Right lung (tissue), 10 donors: ENCODE measurements at places on chromosomes 5 and 9. TPM values are rescaled to one million over a fixed set of nuclear protein-coding genes. Genes with fewer than 3 reads are reported as not detected.

- DNase-seq: no peak
These were observed 659.4 kb upstream of the C9orf72 start for GRCh38 chr9:28232686-28233085.

GRCh38 chr5:158874343-158874742 is 225.4 kb downstream of the EBF1 start:
- no peak for DNase-seq

DNA sequence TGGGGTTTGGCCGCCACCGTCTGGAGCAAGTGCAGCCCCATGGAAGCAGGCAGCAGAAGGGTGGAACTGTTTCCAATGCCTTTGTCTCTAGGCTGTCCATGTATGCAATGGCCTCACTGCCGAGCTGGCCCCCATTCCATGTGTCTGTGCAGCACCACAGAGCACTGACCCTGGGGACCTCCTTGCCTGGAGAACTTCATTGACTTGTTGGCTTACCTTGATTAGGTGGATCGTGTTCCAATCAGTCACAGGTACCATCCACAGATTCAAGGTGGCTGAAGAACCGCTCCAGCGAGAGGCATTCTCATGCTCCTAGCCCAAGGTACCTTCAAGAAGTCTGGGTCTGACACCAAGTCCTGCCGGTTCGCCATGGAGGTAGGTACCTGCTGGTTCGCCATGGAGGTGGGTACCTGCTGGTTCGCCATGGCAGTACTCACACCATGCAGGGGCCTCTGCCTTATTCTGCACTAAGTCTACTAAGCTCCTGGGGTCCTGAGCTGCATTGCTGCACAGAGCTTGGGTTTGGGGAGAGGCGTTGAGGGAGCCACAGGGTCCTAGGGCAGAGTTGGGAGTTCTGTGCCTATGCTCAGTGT is 358.3 kb upstream of the IRX1 start:
- DNase-seq: no peak

DNA sequence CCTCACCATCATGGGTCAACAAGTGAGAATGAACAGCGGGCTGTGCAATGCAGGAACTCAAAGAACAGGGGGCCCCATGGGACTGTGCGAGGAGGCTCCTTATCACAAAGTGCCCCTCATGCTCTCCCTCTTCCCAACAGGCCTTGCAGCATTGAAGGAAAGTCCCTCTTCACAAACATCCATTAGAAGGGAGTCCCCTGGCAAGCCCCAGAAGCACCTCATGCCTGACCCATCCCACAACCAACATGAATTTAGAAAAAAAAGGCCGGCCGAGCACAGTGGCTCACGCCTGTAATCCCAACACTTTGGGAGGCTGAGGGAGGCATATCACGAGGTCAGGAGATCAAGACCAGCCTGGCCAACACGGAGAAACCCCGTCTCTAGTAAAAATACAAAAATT is 122.6 kb upstream of the FSTL4 start:
- DNase-seq: no peak

GRCh38 chr9:34562135-34562745 is 27.3 kb downstream of the CNTFR start:
- DNase-seq: no peak

DNA sequence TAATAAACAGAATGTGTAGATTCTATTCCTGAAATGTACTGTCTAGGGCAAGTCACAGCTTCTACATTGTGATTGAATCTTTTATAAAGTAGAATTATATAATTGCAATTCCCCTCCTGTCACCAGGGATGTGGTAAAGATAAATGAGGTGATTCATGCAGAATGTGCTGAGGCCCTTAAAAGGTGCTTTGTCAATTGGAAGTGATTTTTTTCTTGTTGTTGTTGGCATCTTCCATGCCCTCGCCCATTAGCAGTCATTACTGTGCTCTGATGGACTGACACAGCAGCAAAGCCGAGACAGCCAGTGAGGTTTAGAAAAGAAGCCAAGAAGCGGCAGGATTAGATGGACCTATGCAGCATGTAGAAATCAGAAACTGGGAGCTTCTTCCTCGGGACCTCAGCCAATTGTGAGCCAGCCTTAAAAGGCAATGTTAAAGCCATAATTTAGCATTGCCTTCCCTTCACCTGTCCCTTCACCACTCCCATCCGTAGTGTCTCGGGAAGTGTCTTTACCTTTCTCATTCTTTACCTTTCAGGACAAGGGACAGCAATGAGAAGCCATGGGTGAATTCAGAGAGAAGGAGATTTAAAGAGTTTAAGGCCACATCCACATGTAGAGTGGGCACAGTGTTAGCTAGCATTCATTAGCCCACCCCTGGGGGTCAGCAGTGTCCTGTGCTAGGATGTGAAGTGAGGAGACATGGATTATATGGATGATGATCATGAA is 257.8 kb downstream of the PLK2 start:
- DNase-seq: no peak

DNA sequence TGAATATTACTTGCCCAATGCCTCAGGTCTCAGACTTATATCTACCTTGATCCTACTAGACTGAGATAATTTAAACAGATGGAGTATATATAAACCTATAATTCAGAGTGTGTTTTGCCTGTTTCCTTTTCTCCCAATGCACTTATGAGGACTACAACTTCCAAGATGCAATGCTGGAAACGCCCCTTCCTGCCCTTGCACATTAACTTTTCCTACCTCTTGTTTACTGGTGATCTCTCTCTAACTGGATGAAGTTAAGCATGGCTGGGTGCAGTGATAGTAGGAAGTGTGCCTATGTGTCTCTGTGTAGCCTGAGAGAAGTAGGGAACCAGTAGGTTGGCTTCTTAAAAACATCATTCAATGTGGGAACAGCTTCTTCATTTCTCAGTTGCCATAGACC is 115.2 kb downstream of the SVEP1 start:
- DNase-seq: no peak

- DNase-seq: no peak
These were observed 43.8 kb downstream of the ZNF618 start for GRCh38 chr9:113919871-113920270.

DNA sequence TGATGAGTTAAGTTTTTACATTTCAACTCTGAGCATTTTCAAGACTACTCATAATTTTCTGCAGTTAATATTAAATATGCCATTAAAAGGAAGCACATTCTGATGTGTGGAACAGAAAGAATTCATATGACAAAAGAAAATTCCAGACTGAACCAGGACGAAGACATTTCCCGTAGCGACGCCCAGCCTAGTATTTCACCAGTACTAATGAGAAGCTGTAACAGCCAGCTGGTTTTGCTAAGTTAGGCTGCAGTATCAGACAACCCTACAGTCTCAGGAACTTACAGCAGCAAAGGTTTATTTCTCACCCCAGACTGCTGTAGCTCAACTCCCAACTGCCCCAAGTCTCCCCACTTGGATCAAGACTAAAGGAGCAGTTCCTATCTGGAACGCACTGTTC is 91.6 kb downstream of the TMEM174 start:
- no peak for DNase-seq

GRCh38 chr5:122915717-122916461 is 70.5 kb downstream of the SNX24 start:
- DNase-seq: no peak

DNA sequence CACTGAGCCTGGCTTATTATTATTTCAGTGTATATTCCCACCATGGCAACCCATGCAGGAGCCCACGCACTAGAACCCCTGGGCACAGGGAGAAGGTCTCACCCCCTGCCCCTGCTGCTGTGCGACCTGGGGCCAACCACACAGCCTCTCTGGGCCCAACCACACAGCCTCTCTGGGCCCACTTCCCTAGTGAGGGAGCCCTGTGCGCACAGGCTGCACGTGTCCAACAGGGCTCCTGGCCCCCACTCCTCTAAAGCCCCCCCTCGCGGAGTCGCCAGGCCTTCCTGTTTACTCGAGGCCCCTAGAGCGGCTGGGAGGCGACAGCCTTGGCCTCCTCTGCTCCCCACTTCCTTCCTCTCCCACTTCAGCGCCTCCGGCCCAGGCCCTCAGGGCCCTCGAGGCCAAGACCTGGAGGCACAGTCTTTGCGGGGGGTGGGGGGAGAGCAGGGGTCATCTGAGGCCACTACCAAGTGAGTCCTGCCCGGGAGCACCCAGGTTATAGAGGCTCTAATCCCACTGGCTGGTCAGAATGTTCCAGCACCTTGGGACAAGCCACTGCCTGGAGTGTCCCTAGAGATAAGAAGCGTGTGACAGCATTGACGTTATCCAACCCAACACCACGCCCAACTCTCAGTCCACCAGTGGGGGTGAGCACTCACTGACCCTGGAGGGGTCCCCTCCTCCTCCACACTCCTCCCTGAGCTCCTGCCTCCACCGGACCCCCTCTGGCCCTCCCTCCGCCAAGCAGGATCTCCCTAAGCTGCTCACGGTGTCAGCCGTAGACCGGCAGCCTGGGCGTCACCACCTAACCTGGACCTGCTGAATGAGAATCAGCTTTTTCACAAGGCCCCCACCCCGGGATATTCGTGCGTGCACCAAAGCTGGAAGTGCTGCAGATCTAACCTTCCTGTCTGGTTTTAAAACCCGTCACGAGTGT is 7.9 kb upstream of the ENG start:
- DNase-seq: peak; percentile 71

GRCh38 chr9:36940881-36941280 is 93.2 kb downstream of the PAX5 start:
- no peak for DNase-seq

GRCh38 chr5:32625547-32625946 is 40.2 kb downstream of the SUB1 start:
- DNase-seq: no peak

DNA sequence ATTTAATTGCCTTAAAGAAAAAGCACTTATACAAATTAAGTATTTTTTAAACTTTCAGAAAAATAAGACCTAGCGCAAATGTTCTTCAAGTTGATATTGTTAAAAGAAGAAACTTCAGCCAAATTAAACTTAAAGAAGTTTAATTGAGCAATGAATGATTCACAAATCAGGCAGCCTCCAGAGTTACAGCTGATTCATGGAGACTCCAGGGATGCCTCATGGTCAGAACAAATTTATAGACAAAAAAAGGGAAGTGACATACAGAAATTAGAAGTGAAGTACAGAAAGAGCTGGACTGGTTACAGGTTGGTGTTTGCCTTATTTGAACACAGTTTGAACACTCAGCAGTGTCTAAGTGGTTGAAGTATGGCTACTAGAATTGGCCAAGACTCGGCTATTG is 60.3 kb downstream of the CDKN2A start:
- no peak for DNase-seq

GRCh38 chr5:61824396-61824795 is 481.6 kb upstream of the KIF2A start:
- no peak for DNase-seq

DNA sequence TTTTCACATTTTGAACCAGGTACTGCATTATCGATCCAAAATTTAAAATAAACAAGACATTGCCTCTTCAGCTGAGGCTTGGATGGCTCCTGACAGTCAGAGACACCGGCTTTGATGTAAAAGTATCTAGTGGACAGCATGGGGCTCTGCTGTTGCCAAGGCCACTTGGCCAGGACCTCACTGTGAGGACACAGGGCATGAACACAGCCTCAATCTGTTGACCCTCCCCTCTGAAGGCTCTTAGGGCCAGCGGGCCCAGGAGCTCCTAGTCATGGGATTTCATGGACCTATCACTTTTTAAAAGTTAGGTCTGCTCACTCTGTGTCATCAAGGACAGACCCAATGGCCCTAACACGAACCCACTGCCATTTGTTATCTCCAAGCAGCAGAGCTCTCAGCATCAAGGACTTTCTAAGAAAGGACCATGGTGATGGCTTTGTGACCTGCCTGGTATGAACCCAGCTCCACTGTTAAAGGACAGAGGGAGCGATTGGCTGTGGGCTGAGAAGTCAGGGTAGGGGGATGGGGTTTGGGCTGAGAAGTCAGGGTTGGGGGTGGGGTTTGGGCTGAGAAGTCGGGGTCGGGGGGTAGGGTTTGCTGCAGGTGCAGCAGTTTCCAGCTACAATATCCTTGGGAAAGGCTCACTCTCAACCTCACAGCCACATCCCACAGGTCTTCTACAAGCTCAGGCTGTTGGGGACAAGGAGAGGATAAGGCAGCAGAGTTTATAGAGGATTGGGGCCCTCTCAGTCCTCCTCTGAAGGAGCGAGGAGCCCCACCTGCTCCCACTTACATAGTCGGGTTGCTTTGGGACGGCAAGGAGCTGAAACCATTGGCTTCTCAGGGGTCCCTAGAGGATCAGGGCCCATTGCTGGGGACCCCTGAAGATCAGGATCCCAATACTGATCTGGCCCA is 146.8 kb downstream of the BARX1 start:
- no peak for DNase-seq

GRCh38 chr5:84383296-84383815 is 1.3 kb downstream of the EDIL3 start:
- DNase-seq: no peak

- DNase-seq: no peak
These were observed 11.4 kb upstream of the DAB2IP start for GRCh38 chr9:121640076-121640475.

DNA sequence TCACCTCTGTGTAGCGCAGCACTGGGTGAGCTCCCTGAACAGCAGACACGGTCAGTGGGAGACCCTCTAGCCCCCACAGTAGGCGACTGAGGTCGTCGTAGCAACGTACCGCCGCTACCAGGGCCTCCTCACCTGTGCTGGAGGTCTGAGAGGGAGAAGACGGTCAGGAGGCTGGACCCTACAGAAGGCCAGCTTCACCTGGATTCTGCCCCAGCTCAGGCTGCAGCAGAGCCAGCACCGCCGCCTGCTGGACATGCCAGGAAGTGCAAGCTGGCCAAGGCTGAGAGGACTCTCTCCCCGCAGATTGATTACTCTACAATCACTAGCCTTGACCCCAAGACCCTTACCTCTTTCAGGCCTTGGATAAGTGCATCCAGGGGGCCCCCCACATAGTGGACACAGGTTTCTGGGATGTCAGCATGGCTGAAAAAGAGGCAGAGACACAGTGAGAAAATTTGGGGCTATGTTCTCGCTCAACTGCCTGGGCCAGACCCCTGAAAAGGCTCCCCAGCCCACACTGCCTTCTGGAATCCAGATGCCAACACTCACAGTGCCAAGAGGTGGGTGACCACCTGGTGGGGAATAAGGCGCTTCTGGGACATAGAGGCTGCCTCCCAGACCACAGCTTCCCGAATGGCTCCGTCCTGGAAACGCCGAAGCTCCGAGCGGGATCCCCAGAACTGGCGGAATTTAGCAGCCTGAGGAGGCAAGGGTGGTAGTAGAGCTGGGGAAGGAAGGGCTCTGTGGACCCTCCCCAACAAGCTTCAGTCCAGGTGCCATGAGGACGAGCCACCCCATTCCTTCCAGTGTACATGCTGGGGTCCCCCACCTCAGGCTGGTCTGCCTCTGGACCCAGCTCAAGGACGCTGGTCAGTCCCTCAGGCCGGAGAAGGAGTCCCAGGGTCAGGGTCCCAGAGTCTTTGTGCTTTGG is 6.9 kb downstream of the NOL6 start:
- DNase-seq: no peak

- no peak for DNase-seq
These were observed 8.7 kb upstream of the SEMA6A start for GRCh38 chr5:116583085-116583861.

Gene PCDHGB4
- polyA plus RNA-seq: 5.0 TPM

Gene NUTM2G
- polyA plus RNA-seq: 0.67 TPM

Gene OR2V1
- polyA plus RNA-seq: not detected

Gene NME5
- polyA plus RNA-seq: 12.1 TPM

Gene LCN12
- polyA plus RNA-seq: 25.3 TPM

Gene DOK3
- 6.6 TPM for polyA plus RNA-seq

Gene EGFLAM
- polyA plus RNA-seq: 8.9 TPM

Gene PURA
- 8.1 TPM for polyA plus RNA-seq

Gene C7
- polyA plus RNA-seq: 512 TPM

Gene EIF4E1B
- polyA plus RNA-seq: not detected

Gene WNT8A
- polyA plus RNA-seq: not detected
